ENCODE measurements at places on chromosomes 12 and 14.

GRCh38 chr12:109567296-109567695, 6.0 kb downstream of the MMAB start:
- no peak for DNase-seq

DNA sequence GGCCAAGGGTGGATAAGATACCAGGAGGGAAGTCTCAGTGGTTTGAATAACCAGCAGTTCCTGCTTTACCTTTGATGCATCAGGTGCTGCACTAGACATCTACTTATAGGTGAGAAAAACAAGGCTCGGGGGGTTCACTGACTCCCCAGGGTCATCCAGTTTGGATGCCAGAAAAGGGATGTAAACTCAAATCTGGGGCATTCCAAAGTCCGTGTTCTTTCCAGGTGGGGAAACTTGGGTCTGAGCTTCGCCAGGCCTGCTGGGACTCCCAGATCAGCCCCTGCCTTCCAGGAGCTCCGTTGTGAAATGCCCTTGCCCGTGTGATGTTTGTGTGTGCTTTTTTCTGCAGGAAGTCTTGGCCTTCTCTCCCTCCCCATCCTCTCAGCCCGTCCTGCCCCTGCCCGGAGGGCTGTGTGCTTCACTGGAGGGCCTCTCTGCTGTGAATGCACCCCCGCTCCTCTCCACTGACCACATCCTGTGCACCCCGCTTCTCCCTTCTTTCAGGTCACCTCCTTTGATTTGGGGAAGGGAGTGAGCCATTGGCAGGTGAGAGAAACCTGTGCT, 42.1 kb downstream of the TSPAN9 start:
- DNase-seq, result no peak

DNA sequence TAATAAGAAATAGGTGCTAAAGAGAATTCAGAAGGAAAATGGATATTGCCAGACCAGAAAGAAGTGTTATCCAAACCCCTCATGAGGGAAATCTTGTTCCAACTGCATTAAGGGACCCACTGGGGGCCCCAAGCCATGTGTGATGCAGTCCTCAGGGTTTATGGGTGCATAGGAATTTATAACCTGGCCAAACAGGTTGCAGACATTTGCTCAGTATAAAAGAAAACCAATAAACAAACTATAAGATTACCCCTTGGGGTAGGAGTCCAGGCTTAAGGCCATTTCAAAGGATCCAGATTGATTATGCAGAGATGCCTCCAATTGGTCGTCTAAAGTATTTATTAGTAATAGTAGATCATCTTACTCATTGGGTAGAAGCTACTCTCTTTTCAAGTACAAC, 240.9 kb upstream of the DIO3 start:
- no peak for DNase-seq

GRCh38 chr14:36086629-36087395, 89.7 kb downstream of the PTCSC3 start:
- no peak for DNase-seq

Measured in suppressor macrophage (primary cell).